ENCODE measurements at places on chromosomes 12 and 14.

- no peak for DNase-seq
Measured at GRCh38 chr12:79858518-79858917, 76.4 kb downstream of the PPP1R12A start.

DNA sequence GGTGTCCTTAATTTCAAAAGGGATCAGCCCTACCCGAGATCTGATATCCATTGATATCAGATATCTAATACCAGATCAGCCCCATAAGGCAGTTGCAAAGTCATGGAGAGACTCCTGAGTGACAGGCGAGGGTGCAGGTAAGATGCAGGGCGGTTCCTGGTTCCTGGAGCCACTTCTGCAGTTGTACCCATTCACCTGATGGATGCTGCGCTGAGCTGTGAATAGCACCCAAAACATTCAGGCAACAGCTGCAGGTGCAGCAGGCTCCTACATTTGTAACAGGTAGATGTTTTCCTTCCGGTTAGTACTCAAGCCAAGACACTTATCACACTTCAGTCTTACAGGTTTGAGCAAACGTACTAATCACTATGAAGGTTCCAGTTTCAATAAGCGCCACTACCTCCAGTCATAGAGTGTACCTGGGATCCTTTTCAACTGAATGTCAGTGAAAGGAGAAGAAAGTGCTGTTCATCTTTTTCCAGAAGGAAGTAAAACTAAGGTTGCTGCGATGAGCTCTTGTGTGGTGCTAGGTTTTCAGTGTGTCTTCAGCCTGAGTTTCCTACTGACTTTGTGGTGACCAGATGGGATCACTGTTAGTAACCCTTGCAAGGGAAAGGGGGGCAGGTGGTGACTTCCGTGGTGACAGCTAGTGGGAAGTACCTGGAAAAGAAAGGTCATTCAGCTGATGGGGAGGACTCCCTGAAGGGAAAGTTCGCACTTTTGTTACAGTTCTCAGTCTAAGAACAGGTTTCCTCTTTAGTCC is 1.9 kb downstream of the ATP6V0A2 start:
- DNase-seq, result no peak

- no peak for DNase-seq
Measured at GRCh38 chr14:101878211-101878821, 86.1 kb upstream of the DYNC1H1 start.

DNA sequence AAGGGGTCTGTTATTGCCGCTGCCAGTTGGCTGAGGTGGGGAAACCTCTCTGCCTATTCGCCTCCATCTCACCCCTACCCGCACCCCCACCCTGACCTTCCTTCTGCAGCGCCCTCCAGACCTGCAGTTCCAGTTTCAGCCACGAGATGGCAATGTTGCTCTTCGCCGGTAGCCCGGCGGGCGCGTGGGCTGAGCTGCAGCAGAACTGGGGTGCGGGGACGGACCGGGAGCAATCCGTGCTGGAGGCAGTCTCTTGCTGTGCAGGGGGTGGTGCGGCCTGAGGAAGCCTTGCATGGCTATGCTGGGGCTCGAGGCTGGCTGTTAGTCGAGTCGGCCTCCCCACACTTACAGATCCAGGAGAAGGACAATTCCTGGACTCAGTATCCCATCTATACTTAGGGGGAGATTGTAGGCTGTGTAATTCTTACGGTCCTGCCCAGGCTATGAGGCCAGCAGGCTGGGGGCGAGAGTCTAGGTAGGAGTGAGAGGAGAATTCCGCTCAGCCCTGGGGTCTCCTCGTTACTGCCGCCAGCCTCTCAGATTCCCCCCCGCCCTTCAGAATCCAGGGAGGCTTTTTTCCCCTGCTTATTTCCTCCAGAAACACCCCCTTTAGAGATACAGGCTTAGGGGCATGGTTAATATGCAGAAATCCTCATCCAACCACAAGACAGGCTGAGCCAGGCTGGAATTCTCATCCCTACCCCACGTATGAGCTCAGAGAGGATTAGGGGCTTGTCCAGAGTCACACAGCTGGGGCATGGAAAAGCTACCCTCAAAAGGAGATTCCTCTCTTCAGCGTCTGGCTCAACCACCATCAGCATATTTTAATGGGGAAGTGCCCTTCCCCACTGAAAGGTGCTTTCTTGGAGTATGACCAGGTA is 118.2 kb downstream of the AACS start:
- peak; percentile 88 for DNase-seq

GRCh38 chr12:47739979-47740378 is 14.7 kb upstream of the ENDOU start:
- no peak for DNase-seq

DNA sequence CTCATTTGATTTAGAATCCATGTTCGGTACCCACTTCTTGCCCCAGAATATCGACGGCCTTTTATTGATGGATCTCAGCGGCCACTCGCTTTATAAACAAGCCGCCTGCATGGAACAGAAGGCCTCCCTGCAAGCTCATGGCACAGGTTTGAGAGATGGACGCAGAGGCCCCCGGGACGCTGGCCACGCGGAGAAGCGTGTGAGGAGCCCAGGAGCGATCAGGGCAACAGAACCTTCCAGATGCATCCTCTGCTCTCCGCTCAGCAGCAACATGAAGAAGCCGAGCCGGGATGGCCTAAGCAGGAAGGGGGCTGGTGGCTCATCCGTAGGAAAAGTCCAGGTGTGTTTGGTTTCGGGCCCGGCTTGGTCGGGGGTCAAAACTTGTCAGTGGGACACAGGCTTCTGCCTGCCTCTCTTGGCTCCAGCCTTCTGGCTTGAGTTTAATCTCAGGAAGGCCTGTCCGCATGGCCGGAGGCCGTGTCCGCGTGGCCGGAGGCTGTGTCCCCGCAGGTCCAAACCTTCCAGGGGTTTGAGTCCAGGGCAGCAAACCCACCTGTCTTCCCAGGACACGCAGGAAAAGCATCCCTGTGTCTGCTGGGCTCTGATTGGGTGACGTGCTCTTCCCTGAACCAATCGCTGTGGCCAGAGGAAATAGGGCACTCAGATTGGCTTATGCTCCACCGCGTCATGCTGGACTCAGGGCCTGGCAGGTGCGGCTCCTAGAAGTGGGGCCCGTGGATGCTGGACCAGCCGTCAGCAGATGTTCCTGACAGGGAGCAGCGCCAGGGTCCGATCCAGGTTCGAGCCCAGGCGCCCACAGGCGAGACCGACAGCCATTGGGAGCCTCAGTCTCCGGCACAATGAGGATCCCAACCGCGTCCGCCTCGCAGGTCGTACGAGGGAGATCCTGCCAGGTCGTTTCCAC is 65.0 kb downstream of the GALNT9 start:
- no peak for DNase-seq

Measured in activated CD4-positive, CD25-positive, alpha-beta regulatory T cell treated with anti-CD3 and anti-CD28 coated beads, Interleukin-2, amount 50 U/mL, for 72 hours (primary cell).